ENCODE measurements at places on chromosomes 4 and X. TPM values are rescaled to one million over a fixed set of nuclear protein-coding genes. Genes with fewer than 3 reads are reported as not detected.

The GRPR gene
- polyA plus RNA-seq, result 0.34 TPM

The RHOXF2B gene
- not detected for polyA plus RNA-seq

- no peak for DNase-seq
Observed at GRCh38 chrX:9682456-9682855, 83.2 kb downstream of the GPR143 start.

DNA sequence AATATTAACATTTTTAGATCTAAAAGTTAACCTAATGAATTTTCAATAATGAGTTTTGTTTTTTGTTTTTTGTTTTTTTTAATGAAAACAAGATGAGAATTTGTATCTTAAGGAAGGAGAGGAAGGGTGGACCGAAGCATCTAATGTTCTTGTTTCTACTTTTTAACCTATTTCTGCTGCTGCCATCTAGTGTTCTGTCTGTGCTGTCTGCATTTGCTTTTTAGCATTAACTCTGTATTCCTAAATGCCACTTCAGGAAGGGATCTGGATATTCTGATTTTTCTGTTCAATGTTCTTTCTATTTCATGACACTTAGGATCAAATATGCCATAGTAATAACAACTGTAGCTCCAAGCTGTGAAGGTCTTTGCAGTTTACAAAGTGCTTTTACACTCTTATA lies 161.7 kb downstream of the BRWD3 start:
- DNase-seq, result no peak

- peak; percentile 1 for DNase-seq
Observed at GRCh38 chrX:49840679-49841078, 11.6 kb downstream of the PAGE4 start.

- no peak for DNase-seq
Observed at GRCh38 chrX:80181079-80181478, 166.5 kb downstream of the TBX22 start.
